Left ventricle myocardium inferior (tissue), 1 donor: ENCODE measurements at places on chromosomes 3 and 15. TPM values are rescaled to one million over a fixed set of nuclear protein-coding genes. Genes with fewer than 3 reads are reported as not detected.

GRCh38 chr3:186930641-186931531 lies 560 bp downstream of the ST6GAL1 start:
- no peaks in the 10 kb centered on the region for H3K36me3 ChIP-seq
- peak; percentile 75 for DNase-seq
- no peaks in the 10 kb centered on the region for H3K27me3 ChIP-seq
- H3K4me1 ChIP-seq, result peaks cover 68% of the 10 kb centered on the region
- peak overlapping the region; percentile 98 for H3K27ac ChIP-seq

- H3K4me1 ChIP-seq, result peaks cover 70% of the 10 kb centered on the region
- H3K36me3 ChIP-seq, result no peaks in the 10 kb centered on the region
- no peaks in the 10 kb centered on the region for H3K27me3 ChIP-seq
- H3K4me3 ChIP-seq, result peak overlapping the region; percentile 25
- peak; percentile 89 for DNase-seq
- H3K27ac ChIP-seq, result peak overlapping the region; percentile 89
These were observed 161.9 kb downstream of the FNDC3B start for GRCh38 chr3:172201136-172201869.

DNA sequence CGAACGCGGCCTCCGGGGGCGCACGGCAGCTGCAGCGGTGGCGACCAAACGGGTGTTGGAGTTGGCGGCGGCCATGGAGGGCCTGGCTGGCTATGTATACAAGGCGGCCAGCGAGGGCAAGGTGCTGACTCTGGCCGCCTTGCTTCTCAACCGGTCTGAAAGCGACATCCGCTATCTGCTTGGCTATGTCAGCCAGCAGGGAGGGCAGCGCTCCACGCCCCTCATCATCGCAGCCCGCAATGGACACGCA lies 725 bp downstream of the FEM1B start:
- H3K27ac ChIP-seq, result peak overlapping the region; percentile 99
- peak overlapping the region; percentile 74 for H3K4me3 ChIP-seq
- peaks cover 82% of the 10 kb centered on the region for H3K4me1 ChIP-seq
- no peaks in the 10 kb centered on the region for H3K27me3 ChIP-seq
- no peak for DNase-seq
- no peaks in the 10 kb centered on the region for H3K36me3 ChIP-seq

- H3K4me1 ChIP-seq, result no peaks in the 10 kb centered on the region
- H3K4me3 ChIP-seq, result no peak overlapping the region
- DNase-seq, result no peak
- H3K27me3 ChIP-seq, result no peaks in the 10 kb centered on the region
These were observed 22.5 kb downstream of the CCR4 start for GRCh38 chr3:32973982-32974381.

DNA sequence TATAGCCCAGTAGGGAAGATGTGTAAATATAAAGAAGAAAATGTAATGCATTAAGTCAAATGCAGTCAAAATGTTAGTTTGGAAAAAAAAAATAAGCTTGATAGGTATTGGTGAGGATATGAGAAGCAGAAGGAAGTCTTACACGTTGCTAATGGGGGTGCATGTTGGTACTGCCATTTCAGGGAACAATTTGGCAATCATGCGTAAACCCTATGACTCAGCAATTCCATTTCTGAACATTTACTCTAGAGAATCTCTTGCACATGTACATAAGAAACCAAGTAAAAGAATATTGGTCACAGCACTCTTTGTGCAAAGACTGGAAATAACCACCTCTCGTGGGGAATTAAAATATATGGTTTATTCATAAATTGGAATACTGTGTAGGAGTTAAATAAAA lies 35.5 kb upstream of the TIMP4 start:
- no peaks in the 10 kb centered on the region for H3K36me3 ChIP-seq
- peaks cover 7% of the 10 kb centered on the region for H3K4me1 ChIP-seq
- no peak for DNase-seq

GRCh38 chr15:60251300-60252070 lies 146.3 kb downstream of the ANXA2 start:
- DNase-seq, result no peak
- no peaks in the 10 kb centered on the region for H3K36me3 ChIP-seq
- no peak overlapping the region for H3K27ac ChIP-seq
- peaks cover 45% of the 10 kb centered on the region for H3K27me3 ChIP-seq
- H3K4me3 ChIP-seq, result no peak overlapping the region

DNA sequence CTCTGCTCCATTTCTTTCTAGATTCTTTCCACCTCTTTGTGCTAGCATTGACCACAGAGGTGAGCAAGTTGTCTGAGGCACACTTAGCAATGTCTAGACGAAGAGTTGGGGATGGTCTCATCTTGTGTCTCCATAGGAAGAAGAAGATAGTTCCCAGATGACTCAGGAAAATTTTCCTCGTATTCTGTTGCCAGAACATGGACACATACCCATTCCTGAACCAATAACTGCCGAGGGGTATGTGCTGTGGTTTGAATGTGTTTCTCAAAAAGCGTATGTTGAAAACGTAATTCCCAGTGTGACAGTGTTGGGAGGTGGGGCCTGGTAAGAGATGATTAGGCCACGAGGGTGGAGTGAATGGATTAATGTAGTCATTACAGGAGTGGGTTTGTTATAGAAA lies 107.5 kb upstream of the GALNT15 start:
- no peaks in the 10 kb centered on the region for H3K27me3 ChIP-seq
- H3K4me1 ChIP-seq, result peaks cover 16% of the 10 kb centered on the region
- no peak overlapping the region for H3K4me3 ChIP-seq
- DNase-seq, result no peak
- H3K36me3 ChIP-seq, result no peaks in the 10 kb centered on the region

- H3K27me3 ChIP-seq, result no peaks in the 10 kb centered on the region
- H3K36me3 ChIP-seq, result peaks cover 24% of the 10 kb centered on the region
- H3K27ac ChIP-seq, result peak overlapping the region; percentile 61
- no peak overlapping the region for H3K4me3 ChIP-seq
- H3K4me1 ChIP-seq, result peaks cover 42% of the 10 kb centered on the region
These were observed 20.4 kb downstream of the RARRES1 start for GRCh38 chr3:158711886-158712285.

- H3K4me1 ChIP-seq, result peaks cover 9% of the 10 kb centered on the region
- H3K27ac ChIP-seq, result no peak overlapping the region
- H3K4me3 ChIP-seq, result no peak overlapping the region
- H3K27me3 ChIP-seq, result no peaks in the 10 kb centered on the region
These were observed 70.2 kb upstream of the CORO2B start for GRCh38 chr15:68508485-68509189.

GRCh38 chr15:92617549-92618520 lies 37.7 kb downstream of the FAM174B start:
- peak; percentile 74 for DNase-seq
- no peaks in the 10 kb centered on the region for H3K36me3 ChIP-seq
- H3K4me1 ChIP-seq, result peaks cover 42% of the 10 kb centered on the region

GRCh38 chr15:32966512-32966911 lies 228.0 kb downstream of the FMN1 start:
- H3K4me3 ChIP-seq, result no peak overlapping the region
- no peaks in the 10 kb centered on the region for H3K27me3 ChIP-seq
- H3K4me1 ChIP-seq, result no peaks in the 10 kb centered on the region
- no peaks in the 10 kb centered on the region for H3K36me3 ChIP-seq
- peak overlapping the region; percentile 12 for H3K27ac ChIP-seq

- no peak overlapping the region for H3K4me3 ChIP-seq
- DNase-seq, result no peak
- H3K27ac ChIP-seq, result no peak overlapping the region
- peaks cover 6% of the 10 kb centered on the region for H3K4me1 ChIP-seq
These were observed 60.7 kb downstream of the TBC1D2B start for GRCh38 chr15:78016860-78017259.

DNA sequence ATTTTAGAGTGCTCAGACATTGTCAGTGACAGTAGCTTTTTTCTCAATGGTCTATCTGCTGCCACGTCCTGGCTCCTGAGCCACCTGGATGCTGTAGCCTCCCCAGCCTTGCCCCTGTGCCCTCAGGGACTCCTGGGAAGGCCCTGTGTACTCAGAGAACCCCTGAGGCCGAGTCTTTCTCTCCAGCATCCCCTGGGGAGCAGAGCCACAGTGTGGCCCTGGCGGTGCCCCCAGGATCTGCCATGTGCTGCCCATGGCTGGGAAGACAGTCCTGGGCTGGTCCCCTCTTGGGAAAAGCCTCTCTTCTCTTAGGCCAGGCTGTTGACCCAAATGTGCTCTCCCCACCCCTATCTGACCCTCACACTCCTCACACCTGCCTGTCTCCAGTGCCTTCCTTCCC lies 5.0 kb downstream of the MYD88 start:
- no peak overlapping the region for H3K27ac ChIP-seq
- peaks cover 18% of the 10 kb centered on the region for H3K4me1 ChIP-seq
- H3K4me3 ChIP-seq, result no peak overlapping the region
- DNase-seq, result no peak
- H3K36me3 ChIP-seq, result peaks cover 18% of the 10 kb centered on the region

FILIP1L gene
- 84.9 TPM for total RNA-seq

P2RY12 gene
- total RNA-seq, result 0.74 TPM

CORO2B gene
- 5.0 TPM for total RNA-seq

KLHL40 gene
- 0.22 TPM for total RNA-seq

NR1I2 gene
- not detected for total RNA-seq

DNASE1L3 gene
- 4.5 TPM for total RNA-seq
